Ecto neural progenitor cell (in vitro differentiated cells): ENCODE measurements at places on chromosomes 5 and 9.

DNA sequence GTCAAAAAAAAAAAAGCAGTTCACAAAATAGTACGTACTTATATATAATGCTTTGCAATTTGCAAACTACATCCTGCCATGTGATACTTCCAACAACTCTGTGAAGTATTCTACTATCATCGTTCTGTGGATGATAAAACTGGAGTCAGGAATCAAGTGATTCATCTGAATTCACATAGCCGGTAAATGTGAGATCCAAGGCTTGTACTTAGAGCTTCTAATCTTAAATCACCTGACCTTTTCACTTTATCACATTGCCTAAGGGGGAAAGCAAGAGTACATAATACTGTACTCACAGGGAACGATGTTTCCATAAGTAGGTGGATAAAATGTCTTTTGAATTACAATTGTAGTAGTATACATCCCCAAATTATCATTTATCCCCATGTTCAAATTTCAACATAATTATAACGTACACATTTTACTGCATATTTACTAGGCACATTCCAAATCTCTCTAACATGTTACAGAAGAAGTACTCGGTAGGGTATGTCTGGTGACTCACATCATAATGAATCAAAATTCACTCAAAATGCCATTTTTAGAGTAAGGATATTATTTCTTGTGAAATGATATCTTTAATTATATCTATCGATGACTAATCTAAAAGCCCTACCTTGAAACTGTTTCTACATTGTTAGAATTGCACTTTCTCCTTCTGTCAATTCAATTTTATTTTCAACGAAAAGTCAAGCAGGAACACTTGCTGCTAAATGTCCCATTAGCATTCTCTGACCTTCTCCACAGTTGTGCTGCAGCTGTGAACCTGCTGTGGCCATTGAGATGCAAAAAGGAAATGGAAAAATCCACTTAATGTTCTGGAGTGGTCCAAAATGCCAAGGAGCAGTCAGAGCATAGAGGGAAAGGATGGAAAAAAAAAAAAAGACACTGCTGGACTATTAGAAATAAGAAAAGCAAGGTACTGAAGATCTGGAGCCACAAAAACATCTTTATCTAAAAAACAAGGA lies 78.9 kb downstream of the OR2K2 start:
- DNase-seq, result no peak

- DNase-seq, result no peak
Observed at GRCh38 chr5:179981636-179982035, 73.9 kb upstream of the TBC1D9B start.

DNA sequence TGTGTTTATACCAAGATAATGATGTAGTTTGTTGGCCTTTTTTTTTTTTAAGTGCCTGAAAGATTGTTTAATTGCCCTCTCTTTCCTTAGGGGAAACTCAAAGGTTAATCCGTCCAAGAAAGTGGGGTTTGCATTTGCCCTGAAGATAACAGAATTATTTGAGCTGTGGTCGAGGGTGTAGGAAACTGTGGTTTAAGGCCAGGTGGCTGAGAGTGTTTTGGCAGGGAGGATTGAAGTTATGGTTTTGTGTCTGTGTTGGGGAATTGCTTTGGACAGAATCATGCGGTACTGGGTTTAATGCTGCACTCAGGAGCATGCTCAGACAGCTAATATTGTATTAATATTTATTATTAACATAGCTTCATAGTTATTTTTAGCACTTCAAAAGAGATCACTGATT lies 509.8 kb downstream of the EBF1 start:
- no peak for DNase-seq

GRCh38 chr9:83655433-83655832 lies 32.5 kb downstream of the IDNK start:
- no peak for DNase-seq

GRCh38 chr5:112918679-112919078 lies 3.3 kb downstream of the REEP5 start:
- DNase-seq, result no peak

DNA sequence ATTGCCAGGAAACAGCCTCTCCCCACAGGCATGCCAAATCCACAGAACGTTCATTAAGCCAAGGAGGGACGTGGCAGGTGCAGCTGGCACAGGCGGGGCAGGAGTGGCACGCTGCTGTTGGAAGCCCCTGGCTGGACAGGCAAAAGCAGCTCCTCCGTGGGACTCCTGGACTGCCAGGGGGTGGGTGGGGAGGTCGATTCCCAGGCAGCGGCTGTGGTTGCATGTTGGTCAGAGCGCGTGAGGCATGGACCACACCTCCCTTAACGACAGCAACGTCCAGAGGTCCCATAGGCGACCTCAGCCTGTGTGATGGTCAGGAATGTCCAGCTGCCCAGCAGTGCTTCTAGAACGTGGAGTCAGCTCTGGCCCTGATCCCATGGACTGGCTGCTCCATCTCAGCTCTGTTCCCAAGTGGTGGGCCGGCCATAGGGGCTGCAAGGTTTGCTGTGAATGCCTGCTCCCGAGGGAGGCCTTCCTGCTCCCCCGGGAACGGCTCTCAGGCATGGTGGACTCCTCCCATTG lies 6.9 kb downstream of the SLC6A19 start:
- no peak for DNase-seq

- DNase-seq, result no peak
Observed at GRCh38 chr5:39588179-39588578, 163.4 kb upstream of the DAB2 start.

DNA sequence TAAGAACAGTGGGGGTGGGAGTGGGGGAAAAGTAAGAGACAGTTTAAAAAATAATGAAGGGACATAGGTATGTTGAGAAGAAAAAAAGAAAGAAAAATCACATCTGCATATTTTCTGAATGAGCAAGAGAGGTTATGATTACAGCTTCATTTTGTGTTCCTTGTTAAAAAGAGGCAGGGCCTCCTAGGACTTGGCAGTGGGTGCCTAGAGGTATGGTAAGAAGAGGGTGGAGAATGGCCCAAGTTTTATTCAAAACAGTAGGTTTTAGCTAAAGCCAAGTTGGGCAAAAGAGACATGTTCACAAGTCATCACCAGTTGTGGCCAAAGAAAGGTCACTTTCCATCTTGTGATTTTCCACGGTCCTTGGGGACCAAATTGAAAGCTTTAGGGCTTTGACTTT lies 643.4 kb downstream of the CCDC171 start:
- DNase-seq, result no peak

GRCh38 chr9:106758911-106759310 lies 104.1 kb upstream of the ZNF462 start:
- DNase-seq, result no peak

- no peak for DNase-seq
Observed at GRCh38 chr5:153365547-153365946, 124.9 kb upstream of the GRIA1 start.

- DNase-seq, result no peak
Observed at GRCh38 chr9:17063535-17064135, 71.2 kb upstream of the CNTLN start.

- no peak for DNase-seq
Observed at GRCh38 chr5:131496400-131496713, 138.7 kb downstream of the RAPGEF6 start.

DNA sequence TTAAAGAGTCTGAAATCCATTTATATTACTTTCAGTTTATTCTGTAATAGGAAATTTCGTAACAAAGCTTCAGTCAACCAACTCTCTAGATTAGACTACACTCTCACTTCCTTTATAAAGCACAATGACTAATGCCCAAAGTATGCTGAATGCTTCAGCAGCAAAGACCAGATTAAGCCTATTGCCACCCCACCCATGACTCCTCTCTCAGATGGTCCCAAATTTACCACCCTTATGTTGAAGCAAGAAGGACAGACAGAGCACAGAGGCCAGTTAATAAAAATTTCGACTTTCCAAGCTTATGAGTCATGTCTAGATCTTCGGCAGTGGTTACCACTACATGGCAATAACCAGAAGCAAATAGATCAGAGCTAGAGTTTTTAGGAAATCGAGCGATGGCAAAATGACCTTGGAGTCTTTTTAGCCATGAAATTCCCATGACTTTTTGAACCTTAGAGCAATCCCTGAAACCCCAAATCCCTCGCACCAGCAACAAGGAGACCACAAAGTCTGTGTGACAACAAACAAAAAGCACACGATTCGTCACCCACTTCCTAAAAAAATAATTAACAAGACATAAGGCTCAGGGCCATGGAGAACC lies 287.8 kb upstream of the RASA1 start:
- no peak for DNase-seq

GRCh38 chr5:35822511-35822910 lies 34.2 kb upstream of the IL7R start:
- no peak for DNase-seq

- no peak for DNase-seq
Observed at GRCh38 chr5:153791339-153791738, 247.4 kb downstream of the FAM114A2 start.

GRCh38 chr5:177045631-177046030 lies 23.1 kb downstream of the ZNF346 start:
- DNase-seq, result no peak
